Naive thymus-derived CD4-positive, alpha-beta T cell (primary cell): ENCODE measurements at places on chromosomes 11 and 22.
A peak's percentile ranks its signal among the peaks of the same experiment; 100 is the strongest.

DNA sequence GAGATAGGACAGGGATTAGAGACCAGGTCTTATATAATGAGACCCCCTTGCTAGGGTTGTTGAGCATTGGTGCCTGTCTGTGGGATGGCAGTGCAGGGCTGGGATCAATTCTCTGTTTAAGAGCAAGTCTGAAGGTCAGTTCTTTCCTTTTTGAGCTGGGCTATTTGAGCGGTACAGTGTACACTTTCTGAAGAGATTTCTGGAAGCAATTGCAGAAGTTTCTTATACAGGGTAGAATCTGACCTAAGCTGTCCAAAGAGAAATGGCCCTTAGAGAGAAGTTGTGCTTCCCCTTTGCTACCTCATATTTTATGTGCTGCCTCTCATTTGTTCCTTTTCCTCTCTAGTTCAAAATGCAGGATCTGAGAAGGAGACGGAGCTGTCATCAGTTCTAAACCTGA is 35.8 kb downstream of the CSTPP1 start:
- H3K27me3 ChIP-seq: no peaks in the 10 kb centered on the region
- H3K36me3 ChIP-seq: no peaks in the 10 kb centered on the region
- DNase-seq: no peak
- H3K4me1 ChIP-seq: no peaks in the 10 kb centered on the region
- no peak overlapping the region for H3K27ac ChIP-seq
- no peak overlapping the region for H3K4me3 ChIP-seq

DNA sequence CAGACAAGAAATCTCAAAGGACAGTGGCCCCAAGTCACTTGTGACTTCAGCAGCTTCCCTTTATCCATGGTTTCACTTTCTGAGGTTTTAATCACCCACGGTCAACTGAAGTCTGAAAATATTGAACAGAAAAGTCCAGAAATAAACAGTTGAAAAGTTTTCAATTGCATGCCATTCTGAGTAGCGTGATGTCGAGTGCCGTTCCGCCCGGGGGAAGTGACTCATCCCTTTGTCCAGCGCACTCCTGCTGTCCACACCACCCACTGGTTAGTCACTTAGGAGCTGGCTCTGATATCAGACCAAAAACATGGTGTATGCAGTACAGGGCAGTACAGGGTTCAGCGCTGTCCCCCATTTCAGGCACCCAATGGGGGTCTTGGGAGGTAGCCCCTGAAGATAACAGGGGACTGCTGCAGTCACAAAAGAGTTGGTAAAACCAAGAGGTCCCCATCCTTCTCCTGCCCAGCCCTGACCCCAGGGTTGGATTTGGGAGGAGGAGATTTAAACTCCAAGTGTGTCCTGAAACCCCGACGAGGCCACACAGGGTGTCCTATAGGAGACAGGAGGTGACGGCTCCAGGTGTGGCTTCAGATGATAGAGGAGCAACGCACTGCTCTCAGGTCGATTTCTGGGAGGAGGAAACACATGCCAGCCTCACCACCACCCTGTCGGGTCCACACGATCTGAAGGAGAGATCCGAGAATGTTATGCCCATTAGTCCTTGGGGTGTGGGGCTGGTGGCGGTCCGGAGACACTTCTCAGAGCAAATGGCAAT is 390.1 kb downstream of the CTTN start:
- no peak for DNase-seq
- no peaks in the 10 kb centered on the region for H3K4me1 ChIP-seq
- no peak overlapping the region for H3K4me3 ChIP-seq
- H3K27ac ChIP-seq: no peak overlapping the region

- H3K27ac ChIP-seq: no peak overlapping the region
- H3K4me3 ChIP-seq: no peak overlapping the region
- no peaks in the 10 kb centered on the region for H3K27me3 ChIP-seq
- H3K4me1 ChIP-seq: no peaks in the 10 kb centered on the region
These were observed 9.5 kb downstream of the HARBI1 start for GRCh38 chr11:46607516-46607915.

DNA sequence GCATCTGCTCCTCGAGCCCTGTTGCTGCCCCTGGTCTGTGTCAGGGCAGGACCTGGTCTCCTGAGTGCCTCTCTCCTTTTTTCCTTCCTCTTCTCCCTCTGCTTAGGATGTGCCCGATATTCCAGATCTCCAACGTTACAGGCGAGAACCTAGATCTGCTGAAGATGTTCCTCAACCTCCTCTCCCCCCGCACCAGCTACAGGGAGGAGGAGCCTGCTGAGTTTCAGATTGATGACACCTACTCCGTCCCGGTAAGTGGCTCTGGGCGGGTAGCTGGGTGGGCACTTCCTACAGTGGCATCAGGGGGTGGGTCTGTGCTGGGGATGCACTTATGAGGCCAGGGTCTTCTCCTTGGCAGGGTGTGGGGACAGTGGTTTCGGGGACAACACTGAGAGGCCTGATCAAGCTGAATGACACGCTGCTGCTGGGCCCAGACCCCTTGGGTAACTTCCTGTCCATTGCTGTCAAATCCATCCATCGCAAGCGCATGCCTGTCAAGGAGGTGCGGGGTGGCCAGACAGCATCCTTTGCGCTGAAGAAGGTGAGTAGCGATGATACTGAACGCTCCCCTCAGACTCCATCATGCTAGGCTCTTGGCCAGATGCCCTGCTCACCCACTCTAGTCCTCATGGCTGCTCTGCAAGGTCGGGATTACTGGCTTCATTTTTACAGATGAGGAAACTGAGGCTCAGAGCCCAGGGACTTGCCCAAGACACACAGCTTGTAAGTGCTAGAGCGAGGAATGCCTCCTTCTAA is 20.3 kb downstream of the GTPBP1 start:
- no peak for DNase-seq
- H3K36me3 ChIP-seq: peaks cover 55% of the 10 kb centered on the region
- H3K27me3 ChIP-seq: no peaks in the 10 kb centered on the region
- H3K4me1 ChIP-seq: no peaks in the 10 kb centered on the region
- no peak overlapping the region for H3K4me3 ChIP-seq

DNA sequence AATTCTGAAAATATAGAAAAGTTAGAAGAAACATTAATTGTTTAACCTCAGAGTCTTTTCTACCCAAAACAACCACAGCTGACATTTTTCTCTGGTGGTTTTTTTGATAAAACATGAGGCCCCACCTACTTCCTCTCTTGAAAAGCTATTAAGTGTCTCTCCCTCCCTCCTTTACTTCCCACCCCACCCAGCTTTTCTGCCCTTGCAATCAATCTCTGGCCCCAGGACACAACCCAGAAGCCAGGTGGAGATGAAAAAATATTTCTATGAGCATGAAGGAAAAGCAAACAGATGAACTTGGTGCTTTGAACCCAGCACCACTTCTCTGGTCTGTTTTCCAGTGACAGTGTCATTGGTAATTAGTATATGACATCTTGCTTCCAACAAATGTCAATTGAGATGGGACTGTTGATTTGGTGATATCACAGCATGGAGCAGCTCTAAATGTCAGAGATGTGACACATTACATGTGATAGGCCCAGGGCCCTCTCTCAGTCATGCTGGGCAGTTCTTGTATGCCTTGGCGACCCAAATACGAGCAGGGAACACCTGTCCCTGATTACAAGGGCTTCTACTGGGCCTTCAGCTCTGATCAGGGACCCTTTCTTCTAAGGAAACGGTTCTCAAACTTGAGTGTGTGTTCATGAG is 23.9 kb upstream of the TMPRSS13 start:
- H3K4me3 ChIP-seq: peak overlapping the region; percentile 22
- peak; percentile 61 for DNase-seq
- H3K27me3 ChIP-seq: no peaks in the 10 kb centered on the region

GRCh38 chr11:61607920-61608599 is 27.2 kb upstream of the SYT7 start:
- no peaks in the 10 kb centered on the region for H3K36me3 ChIP-seq
- no peaks in the 10 kb centered on the region for H3K27me3 ChIP-seq
- H3K27ac ChIP-seq: no peak overlapping the region
- no peak overlapping the region for H3K4me3 ChIP-seq
- no peak for DNase-seq
- H3K4me1 ChIP-seq: no peaks in the 10 kb centered on the region

DNA sequence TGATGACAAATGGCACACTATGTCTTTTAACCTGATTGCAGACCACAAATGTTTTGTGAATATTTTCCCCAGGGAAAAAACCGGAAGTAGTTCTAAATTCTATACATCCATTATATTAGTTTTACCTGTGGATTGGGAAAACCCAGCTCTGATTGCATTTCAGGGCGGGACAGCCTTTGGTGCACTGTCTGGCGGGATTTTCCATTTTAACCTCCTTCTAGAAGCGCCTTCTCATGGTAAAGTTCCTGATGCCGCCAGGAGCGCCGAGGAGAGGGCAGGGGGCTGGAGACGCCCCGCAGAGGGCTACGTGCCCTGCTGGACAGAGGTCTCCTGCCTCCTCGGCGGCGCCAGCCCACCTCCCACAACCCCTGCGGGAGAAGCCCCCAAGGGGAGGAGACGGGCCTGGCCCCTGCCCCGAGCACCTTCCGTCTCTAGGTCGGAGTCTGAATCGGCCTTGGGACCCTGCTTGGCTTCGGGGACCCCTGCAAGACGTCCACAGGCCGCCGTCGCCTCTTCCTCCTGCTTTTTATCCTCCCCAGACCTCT is 1.2 kb upstream of the P2RX6 start:
- H3K36me3 ChIP-seq: no peaks in the 10 kb centered on the region
- H3K27me3 ChIP-seq: no peaks in the 10 kb centered on the region
- peak; percentile 28 for DNase-seq
- peak overlapping the region; percentile 59 for H3K27ac ChIP-seq
- peak overlapping the region; percentile 68 for H3K4me3 ChIP-seq

- H3K36me3 ChIP-seq: peaks cover 29% of the 10 kb centered on the region
- no peak overlapping the region for H3K4me3 ChIP-seq
- no peak for DNase-seq
These were observed 17.8 kb downstream of the AP1B1 start for GRCh38 chr22:29370537-29370936.

DNA sequence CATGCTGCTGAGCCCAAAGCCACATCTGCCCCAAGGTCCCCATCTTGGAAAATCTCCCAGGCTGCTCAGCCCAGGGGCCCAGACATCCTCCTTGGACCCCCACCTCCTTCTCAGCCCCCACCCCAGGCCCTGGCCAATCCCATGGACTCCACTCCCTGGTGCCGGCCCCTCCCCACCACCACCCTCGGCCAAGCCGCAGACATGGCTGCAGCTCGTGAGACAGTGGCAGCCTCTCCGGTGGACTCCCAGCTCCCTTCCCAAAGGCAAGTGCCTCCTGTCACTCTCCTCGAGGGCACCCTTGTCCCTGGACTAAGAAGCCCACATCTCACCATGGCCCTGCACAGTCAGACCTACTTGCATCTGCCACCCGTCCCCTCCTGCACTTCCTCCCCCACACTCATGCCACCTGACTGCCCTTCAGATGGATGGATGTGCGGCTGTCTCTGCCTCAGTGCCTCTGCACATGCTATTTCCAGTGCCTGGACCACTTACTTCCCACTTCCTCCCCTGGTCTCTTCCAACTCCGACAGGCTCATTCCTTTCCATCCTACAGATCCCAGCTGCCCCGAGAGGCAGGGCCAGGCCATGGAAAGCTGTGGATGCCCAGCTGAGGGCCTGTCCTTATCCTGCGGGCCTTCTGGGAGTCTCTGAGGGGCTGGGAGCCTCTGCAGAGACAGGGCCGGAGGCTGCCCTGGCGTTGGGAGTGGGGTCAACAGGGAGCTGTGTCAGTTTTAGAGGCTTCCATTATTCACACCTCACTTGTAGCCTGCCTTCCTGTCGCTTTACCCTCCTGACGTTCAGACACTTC is 25.5 kb upstream of the RFPL3 start:
- no peak for DNase-seq
- H3K27ac ChIP-seq: no peak overlapping the region
- H3K36me3 ChIP-seq: no peaks in the 10 kb centered on the region
- no peak overlapping the region for H3K4me3 ChIP-seq
- H3K27me3 ChIP-seq: no peaks in the 10 kb centered on the region

- no peak overlapping the region for H3K4me3 ChIP-seq
- no peaks in the 10 kb centered on the region for H3K27me3 ChIP-seq
- H3K36me3 ChIP-seq: no peaks in the 10 kb centered on the region
- H3K27ac ChIP-seq: no peak overlapping the region
These were observed 110.9 kb downstream of the RASSF10 start for GRCh38 chr11:13119941-13120520.

DNA sequence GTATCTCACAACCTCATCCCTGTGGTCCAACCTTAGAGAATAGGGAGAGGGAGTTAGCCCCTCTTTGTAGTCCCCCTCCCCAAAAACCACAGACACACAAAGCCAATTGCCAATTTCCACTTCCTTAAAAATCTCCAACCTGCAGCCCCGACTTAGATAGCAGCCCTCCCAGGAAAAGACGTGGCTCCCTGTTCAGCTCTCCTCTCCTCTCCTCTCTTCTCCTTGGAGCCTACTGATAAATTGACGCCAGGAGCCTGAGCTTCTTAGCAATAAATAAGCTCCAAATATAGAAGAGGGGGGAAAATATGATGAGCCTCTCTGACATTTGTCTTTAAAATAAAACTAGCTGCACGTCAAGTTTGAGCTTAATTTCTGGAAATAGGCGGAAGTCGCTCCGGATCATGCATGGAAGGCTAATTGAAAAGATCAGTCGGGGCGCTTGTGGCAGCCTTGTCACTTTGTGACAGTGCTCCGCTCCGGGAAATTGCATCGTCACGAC is 7.3 kb downstream of the PAX6 start:
- H3K4me1 ChIP-seq: peaks cover 24% of the 10 kb centered on the region
- H3K36me3 ChIP-seq: no peaks in the 10 kb centered on the region
- H3K4me3 ChIP-seq: no peak overlapping the region
- no peak overlapping the region for H3K27ac ChIP-seq
- peaks cover 63% of the 10 kb centered on the region for H3K27me3 ChIP-seq
- DNase-seq: no peak

GRCh38 chr22:22825213-22825593 is 62.4 kb upstream of the IGLL5 start:
- H3K4me1 ChIP-seq: peaks cover 38% of the 10 kb centered on the region
- no peaks in the 10 kb centered on the region for H3K36me3 ChIP-seq
- no peak for DNase-seq
- no peak overlapping the region for H3K4me3 ChIP-seq

DNA sequence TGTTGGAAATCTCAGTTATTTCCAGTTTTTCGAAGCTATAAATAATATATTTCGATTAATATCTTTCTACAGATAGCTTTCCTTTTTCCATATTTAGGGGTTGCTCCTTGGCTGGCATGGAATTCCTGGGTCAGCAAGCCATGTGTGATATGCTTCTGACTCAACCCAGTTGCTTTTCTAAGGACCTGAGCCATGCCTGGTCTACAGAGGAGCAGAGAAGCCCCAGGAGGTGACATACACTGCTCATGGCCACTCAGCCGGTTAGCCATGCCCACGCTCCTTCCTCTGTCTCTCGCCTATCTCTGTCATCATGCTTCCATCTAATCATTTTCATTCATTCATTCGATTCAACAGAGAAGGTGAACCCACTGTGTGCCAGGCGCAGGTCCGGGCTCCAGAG is 23.2 kb upstream of the PDGFB start:
- H3K27ac ChIP-seq: no peak overlapping the region
- H3K36me3 ChIP-seq: no peaks in the 10 kb centered on the region
- no peak for DNase-seq
- no peaks in the 10 kb centered on the region for H3K27me3 ChIP-seq
- H3K4me1 ChIP-seq: no peaks in the 10 kb centered on the region
